ENCODE measurements at places on chromosomes 7 and 10.

GRCh38 chr10:61219696-61220095 is 233.5 kb downstream of the TMEM26 start:
- no peak for DNase-seq

- DNase-seq: peak; percentile 78
Measured at GRCh38 chr10:119190353-119190752, 11.7 kb upstream of the PRDX3 start.

DNA sequence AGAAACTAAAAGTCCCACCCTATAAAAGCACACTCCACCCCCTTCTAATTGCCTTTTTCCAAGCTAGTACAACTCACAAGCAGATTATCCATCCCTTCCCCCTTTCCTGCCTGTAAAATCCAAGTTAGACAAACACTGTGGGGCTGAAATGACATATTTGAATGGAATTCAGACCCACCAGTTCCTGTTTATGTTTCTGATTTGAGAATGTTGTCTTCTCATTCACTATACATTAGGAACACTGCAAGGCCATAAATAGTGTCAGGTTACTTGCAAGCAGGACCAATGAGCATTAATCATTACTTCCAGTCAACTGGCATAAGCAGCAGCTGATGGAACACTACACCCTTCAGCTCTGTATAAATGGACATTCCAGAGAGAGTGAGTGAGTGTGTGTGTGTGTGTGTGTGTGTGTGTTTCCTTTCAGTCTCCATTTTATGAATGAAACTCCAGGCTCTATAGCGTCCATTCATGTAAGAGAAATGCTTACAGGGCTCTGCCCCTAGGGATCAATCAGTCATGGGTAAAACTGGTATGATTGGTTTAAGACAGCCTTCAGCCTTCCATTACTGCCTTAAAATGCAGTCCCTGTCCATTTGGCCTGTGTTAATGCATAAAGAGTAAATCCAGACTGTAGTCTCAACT is 69.3 kb downstream of the ETV1 start:
- peak; percentile 97 for DNase-seq

GRCh38 chr7:100538348-100538653 is 702 bp upstream of the AGFG2 start:
- no peak for DNase-seq

DNA sequence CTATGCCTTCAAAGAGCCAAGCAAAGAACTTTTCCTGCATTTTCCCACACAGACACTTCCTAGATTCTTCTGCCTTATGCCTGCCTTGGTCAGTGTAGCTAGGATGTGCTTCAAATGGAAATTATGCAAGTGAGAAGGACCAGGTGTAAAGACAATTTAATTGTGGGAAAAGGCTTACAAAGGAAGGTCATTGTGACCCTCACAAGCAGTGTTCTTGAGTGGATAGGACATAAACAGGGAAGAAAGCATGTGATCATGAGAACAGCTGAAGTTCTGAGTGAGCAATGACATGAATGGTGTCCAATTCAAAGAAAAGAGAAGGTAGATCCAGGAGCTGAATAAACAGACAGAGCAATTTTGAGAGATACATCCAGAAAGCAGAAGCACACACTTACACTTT is 1.3 kb upstream of the PIP start:
- peak; percentile 30 for DNase-seq

Measured in myocyte (in vitro differentiated cells).